ENCODE measurements at places on chromosomes 5 and 9.
A peak's percentile ranks its signal among the peaks of the same experiment; 100 is the strongest.

DNA sequence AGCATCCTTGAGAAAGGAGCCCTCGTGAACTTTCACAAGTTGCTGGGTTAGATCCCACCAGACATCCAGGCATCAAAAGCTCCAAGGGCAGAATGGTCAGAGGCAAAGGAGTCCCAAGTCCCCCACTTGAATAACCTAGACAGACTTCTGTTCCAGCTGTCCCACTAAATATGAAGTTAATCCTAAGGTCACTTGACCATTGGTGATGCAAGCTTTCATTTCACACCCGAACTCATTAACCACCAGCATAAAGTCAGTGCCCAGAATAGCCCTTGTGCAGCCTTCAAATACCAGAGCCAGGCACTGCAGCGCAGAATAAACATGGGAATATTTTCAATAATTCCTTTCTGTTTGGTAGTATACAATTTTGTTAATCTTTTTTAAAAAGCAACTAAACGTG, 28.9 kb downstream of the OXCT1 start:
- no peak for DNase-seq

DNA sequence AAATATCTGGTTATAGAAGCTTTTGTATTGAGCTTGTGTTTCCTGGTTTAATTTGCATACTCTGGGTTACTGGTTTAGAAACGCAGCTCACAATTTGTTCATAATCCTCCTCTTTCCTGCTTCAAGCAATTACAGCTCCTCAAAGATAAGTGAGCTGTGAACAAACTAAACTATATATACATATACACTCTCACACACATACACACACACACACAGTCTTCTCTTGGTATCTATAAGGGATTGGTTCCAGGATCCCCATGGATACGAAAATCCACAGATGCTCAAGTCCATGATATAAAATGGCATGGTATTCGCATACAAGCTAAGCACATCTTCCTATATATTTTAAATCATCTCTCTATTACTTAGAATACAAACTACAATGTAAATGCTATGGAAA, 510.9 kb upstream of the CDH18 start:
- DNase-seq = no peak

DNA sequence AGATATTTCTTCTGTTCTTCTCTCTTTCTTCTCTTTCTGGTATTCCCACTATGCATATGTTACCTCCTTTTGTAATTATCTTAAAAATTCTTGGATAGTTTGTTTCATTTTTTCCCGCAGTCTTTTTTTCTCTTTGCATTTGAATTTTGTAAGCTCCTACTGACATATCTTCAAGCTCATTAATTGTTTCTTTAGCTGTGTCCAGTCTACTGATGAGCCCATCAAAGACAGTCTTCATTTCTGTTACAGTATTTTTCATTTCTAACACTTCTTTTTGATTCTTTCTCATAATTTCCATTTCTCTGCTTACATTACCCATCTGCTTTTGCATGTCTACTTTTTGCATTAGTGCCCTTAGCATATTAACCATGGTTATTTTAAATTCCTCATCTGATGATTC, 44.7 kb upstream of the UNC5A start:
- no peak for DNase-seq

GRCh38 chr9:119224431-119224830, 144.8 kb downstream of the BRINP1 start:
- no peak for DNase-seq

DNA sequence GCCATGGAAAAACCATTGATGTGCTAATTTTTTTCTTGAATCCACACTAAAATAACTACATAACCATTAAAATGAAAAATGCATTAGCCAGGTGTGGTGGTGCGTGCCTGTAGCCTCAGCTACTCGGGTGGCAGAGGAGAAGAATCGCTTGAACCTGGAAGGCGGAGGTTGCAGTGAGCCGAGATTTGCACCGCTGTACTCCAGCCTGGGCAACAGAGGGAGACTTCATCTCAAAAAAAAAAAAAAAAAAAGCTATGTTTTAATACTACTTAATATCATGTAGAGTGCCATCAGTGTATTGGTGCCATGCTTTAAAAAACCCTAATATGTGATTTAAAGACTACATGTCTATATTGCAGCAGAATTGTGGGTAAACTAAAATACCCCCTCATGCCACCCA, 58.9 kb downstream of the NDFIP1 start:
- peak; percentile 43 for DNase-seq

DNA sequence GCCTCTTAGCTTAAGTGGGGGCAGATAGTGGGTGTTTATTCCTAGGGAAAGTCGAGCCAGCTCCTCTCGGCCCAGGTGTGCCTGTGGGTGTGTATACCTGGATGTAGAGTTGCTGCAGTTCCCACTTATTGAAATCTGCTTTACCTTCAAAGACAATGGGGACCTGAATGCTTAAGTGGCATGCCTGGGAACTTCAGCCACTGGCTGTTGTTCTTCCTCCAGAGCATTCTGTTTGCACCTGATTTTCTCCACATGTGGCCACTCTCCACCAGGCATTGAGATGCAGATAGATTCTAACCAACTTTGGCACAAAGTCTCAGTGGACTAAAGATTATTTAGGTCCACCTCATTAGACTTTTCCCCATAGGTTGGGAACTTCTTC, 186.8 kb downstream of the ZNF462 start:
- DNase-seq = no peak

DNA sequence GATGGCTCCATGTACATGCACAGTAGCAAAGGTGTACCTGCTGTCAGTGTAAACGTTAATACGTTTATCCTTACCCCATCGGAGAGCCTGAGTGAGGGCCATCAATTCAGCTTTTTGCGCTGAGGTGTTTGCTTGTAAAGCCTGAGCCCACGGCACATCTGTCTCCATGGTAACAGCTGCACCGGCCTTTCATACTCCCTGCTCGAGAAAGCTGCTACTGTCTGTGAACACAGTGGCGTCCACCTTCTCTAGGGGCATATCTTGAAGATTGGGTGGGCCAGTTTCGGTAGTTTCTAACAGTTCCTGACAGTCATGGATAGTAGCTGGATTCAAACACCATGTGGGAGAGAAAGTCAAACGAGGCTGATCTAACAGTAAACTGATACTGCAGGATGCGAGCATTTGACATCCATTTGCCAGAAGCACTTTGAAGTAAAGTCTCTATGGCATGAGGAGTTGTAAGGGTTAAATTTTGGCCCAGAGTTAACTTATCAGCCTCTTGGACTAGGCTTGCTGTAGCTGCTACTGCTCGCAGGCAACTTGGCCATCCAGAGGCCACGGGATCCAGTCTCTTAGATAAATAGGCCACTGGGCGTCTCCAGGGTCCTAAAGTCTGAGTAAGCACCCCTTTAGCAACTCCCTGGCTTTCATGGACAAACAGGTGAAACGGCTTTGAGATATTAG, 21.0 kb upstream of the RHOBTB3 start:
- no peak for DNase-seq

- peak; percentile 54 for DNase-seq
Measured at GRCh38 chr9:16001856-16002255, 449.0 kb downstream of the CCDC171 start.

DNA sequence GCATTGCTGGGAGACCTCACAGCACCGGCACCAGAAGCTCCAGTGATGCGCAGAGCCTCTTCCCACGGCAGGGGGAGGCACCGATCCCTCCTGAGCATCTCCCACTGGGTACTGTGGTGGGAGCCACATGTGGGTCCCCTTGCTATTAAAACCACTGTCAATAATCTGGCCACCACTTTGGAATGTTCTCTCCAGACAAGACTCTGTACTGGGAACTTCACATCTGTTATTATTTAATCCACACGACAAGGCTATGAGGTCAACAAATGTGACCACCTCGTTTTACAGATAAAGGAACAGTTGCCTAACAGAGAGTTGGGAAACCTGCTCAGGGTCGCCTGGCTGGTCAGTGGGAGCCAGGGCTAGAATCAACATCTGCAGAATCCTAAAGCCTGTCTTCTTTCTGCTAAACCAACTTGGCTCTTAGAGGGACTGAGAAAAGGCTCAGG, 72.7 kb downstream of the EPB41L4B start:
- DNase-seq = no peak

DNA sequence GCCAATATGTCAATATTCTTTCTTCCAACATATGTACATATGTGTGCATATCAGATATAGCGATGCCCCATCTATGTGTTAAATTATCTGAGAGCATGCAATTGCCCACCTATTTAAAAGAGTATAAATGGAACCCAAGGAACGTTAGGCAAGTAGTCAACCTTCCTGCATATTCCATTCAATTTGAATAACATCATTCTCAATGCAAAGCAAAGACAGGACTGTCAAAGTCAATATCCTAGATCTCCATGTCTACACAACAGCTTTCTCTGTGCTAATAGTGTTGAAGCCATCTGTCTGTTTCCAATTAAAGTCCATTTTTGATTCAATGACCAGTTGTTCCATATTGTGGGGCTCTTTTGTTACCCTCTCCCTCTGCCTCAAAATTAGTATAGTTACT, 85.3 kb upstream of the COX7C start:
- no peak for DNase-seq

- no peak for DNase-seq
Measured at GRCh38 chr5:52638732-52639131, 149.0 kb upstream of the ITGA1 start.

GRCh38 chr5:124761010-124761409, 14.6 kb upstream of the ZNF608 start:
- no peak for DNase-seq

GRCh38 chr5:54670281-54670680, 152.7 kb downstream of the SNX18 start:
- DNase-seq = no peak

GRCh38 chr5:62327138-62328053, 21.4 kb downstream of the KIF2A start:
- DNase-seq = no peak

- peak; percentile 9 for DNase-seq
Measured at GRCh38 chr9:35162605-35163315, 951 bp downstream of the UNC13B start.

GRCh38 chr5:168931638-168932345, 352.6 kb upstream of the PANK3 start:
- peak; percentile 3 for DNase-seq

DNA sequence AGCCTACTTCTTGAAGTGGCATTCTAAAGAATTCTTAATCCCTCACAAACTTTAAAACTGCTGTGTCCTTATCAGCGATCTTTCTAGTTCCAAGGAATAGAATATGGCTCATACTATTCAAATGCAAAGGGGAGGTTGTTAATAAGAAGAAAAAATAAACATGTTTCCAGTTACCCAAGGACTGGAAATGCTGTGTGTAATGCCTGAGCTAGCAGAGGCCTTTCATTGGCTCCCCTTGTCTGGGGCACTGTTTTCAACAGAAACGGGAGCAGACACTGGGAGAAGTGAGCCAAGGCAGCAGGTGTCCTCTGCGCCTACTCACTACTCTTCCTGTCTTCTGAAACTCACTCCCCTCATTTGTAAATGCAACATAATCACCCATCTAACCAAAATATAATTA, 253.0 kb downstream of the MARCHF11 start:
- DNase-seq = no peak

GRCh38 chr9:131606896-131607567, 61.7 kb downstream of the PRRT1B start:
- no peak for DNase-seq

- DNase-seq = no peak
Measured at GRCh38 chr9:28847331-28847730, 1274.0 kb upstream of the C9orf72 start.

- no peak for DNase-seq
Measured at GRCh38 chr9:124394596-124394995, 20.6 kb downstream of the PSMB7 start.

GRCh38 chr5:144583541-144584449, 413.1 kb downstream of the KCTD16 start:
- no peak for DNase-seq

DNA sequence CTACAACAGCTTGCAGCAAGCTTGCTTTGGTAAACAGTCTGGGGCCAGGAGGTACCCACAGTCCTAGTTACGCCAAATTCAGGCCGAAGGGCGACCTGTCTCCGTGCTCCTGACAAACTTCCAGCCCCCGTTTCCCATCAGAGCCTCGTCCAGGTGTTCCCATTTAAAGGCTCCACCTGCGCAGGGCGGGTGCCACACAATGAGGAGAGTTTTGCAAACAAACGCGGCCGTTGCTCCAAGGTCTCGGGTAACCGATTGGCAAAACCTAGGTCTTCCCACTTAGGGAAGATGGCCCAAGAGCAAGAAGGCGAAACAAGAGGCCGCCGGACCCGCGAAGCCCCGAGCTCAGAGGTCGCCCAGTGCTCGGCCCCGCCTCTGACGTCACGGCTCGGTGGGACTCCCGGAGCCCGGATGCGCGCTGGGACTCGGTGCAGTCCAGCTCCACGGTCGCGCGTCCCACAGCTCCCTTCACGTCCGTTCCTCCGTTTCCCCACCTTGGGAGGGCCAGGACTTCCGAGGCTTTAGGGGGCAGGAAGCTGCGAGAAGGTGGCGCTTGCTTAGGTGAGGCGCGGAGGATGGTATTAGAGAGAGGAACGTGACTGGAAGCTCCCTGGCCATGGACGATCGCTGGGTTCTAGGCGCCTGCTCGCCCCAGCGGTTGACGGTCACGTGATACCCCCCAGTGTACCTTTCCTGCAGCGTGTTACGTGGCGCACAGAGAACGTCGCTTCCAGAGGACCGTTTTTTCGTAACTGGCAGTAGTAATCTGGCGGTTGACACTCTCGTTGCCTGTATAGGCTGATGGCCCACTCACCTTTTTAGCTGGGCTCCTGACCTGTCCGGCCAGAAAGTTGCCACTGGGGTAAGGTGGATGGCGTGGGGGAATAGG, 41.8 kb upstream of the KDM4C start:
- DNase-seq = no peak

DNA sequence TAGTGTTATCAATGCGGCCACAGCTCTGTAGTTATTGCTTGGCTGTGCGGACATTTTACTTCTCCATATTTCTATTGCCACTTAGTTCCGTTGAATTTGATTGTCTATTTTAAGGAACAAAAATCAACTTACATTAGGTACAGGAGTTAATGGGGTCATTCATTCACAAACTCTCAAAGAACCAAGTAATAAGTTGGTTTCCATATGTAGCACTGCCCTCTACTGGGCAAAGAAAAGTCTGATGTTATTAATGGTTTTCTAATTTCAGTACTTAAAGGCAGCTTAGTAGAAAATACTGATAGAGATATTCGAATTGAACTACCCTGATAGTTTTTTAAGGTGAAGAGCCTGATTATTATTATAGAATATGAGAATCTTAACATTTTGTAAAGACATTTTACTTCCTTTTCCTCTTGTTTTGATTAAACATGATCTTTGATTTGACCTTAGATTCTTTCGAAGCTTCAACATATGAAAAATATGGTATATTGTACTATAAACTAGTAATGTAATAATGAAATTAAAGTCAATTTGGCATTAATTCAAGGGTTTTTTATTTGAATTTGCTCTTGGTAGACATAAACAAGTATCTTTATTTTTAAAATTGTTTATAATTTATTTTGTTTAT, 119.5 kb upstream of the CTNND2 start:
- peak; percentile 62 for DNase-seq

- DNase-seq = no peak
Measured at GRCh38 chr9:25700430-25700829, 22.2 kb upstream of the TUSC1 start.

DNA sequence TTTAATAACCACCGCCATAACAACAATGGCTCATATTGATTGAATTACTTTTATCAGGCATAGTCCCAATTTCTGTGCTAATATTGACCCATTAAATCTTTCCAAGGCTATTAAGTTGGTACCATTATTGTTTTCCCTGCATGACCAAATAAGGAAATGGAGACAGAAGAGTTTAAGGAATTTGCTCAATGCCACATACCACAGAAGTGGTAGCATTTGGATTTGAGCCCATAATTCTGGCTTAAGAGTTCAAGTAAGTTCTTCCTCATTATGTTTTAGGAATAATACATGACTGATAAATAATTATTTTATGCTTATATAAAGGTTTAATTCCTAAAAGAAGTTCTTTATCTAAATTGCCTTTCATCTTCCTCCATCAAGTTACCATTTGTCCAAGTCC, 43.4 kb upstream of the HAPLN1 start:
- DNase-seq = no peak
